ENCODE measurements at places on chromosomes 2 and 18. TPM values are rescaled to one million over a fixed set of nuclear protein-coding genes. Genes with fewer than 3 reads are reported as not detected.

DNA sequence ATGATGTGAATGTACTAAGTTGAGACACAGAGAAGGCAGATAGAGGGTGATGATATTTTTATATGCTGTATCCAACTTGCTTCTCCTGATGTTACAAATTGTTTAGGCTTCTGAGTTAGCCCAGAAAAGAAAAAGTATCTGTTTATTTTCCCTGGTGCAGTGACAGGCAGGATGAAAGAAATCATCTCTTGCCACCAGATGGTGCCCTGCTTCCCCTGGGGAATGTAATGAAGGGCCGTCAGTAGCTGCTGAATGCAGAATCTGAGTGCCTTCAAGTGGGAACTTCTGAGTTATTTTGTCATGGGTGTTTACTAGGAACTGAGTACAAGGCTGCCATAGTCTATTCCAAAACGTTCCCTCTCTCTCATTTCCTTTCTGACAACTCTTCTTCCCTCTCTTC, 525.6 kb downstream of the MBD2 start:
- no peaks in the 10 kb centered on the region for H3K4me1 ChIP-seq
- no peaks in the 10 kb centered on the region for H3K36me3 ChIP-seq
- H3K27ac ChIP-seq: no peak overlapping the region
- H3K27me3 ChIP-seq: no peaks in the 10 kb centered on the region

DNA sequence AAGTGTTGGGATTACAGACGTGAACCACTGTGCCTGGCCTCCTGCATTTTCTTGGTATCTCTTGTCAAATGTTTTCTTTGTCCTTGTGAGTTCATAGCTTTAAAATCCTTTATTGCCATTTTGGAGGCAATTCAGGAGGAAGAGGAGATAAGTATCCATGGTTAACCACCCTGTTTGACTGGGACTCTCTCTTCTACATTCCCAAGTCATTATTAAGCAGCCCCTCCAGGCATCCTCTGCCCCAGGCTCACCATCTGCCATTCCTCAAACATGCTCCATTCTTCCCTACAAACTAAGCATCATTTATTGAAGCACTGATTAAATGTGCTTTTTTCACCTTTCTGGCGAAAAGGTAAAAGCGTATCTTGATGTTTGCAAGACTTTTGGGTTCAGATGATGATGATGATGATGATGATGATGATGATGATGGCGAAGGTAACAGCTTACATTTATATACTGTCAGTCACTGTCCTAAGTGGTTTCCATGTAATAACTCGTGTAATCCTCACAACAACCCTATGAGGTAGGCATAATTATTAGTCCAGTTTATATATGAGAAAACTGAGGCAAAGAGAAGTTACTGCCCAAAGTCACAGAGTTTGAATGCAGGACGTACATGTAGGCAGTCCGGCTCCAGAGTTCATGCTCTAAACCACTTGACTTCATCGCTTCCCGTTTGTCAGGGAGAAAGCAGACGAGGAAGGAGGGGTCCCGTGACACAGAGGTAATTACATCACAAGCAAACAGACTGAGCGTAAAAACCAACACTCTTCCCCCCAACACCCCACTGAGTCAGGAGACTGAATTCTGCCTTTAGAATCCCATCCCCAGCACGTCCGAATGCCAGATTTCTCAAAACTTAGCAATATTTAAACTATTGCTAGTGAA, 69.7 kb upstream of the ACKR3 start:
- no peak overlapping the region for H3K4me3 ChIP-seq
- H3K27me3 ChIP-seq: no peaks in the 10 kb centered on the region
- no peak overlapping the region for H3K27ac ChIP-seq

GRCh38 chr2:64327510-64328414, 126.2 kb upstream of the LGALSL start:
- H3K4me3 ChIP-seq: peak overlapping the region; percentile 44
- H3K4me1 ChIP-seq: peaks cover 40% of the 10 kb centered on the region
- peak overlapping the region; percentile 78 for H3K27ac ChIP-seq
- H3K36me3 ChIP-seq: no peaks in the 10 kb centered on the region
- DNase-seq: no peak
- no peaks in the 10 kb centered on the region for H3K27me3 ChIP-seq

GRCh38 chr18:58196881-58197872, 153.2 kb downstream of the NEDD4L start:
- H3K4me1 ChIP-seq: peaks cover 49% of the 10 kb centered on the region
- no peaks in the 10 kb centered on the region for H3K27me3 ChIP-seq
- no peak for DNase-seq
- peak overlapping the region; percentile 63 for H3K4me3 ChIP-seq

DNA sequence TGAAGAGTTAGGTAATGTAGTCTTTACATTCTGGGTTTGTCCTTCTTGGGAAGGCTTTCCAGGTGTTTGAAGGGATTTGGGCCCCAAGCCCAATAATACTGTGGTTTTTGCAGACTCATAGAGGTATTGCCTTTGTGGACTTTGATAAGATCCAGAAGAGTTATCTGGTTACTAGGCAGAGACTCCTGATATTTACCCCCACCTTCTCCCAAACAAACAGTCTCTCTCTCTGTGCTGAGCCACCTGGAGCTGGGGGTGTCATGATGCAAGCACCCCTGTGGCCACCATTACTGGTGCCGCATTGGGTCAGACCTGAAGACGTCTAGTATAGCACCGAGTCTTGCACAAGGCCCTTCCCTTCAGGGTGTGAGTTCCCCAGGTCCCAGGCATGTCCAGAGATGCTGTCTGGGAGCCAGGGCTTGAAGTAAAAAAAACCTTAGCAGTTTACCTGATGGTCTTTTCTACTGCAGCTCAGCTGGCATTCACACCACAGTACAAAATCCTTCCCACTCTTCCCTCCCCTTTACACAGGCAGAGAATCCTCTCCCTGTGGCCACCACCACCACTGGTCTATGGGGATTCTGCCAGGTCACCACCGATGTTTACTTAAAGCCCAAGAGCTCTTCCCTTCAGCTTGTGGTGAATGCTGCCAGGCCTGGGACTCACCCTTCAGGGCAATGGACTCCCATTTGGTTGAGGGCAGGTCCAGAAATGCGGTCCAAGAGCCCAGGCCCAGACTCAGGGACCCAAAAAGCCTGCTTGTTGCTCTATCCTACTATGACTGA, 22.2 kb upstream of the FAM228A start:
- no peak overlapping the region for H3K4me3 ChIP-seq
- DNase-seq: no peak
- H3K4me1 ChIP-seq: no peaks in the 10 kb centered on the region
- no peaks in the 10 kb centered on the region for H3K36me3 ChIP-seq

DNA sequence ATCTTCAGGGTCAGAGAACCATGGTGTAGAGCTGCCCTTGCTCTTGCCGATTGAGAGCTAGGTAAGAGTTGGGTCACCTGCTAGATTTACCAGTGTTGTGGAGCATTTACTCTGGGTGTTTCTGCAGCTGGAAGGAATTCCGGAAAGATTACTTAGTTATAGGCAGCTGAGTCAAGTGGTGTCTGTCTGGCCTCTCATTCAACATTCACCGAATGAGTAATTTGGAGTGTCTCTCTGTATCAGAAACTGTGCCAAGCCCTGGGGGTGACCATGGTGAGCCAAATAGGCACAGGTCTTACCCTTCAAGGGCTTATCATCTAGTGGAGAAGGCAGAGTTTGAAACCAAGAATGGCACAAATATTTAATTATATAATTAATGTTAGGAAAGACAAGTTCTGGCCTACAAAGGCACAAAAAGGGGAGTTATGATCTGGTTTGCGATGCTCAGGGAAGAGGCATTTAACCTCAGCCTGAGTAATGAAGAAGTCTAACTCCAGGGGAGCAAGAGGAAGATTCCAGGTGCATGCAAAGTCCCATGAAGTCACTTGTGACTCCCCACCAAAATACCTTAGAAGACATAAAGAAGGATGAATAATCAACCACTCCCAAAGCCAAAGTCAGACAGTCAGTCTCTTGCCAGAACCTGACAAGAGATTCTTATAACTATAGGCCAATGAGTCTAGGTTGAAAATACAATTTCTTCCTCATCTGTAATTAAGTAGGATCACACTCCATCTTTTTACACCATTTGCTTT, 12.5 kb downstream of the SETBP1 start:
- H3K27me3 ChIP-seq: no peaks in the 10 kb centered on the region
- peaks cover 85% of the 10 kb centered on the region for H3K4me1 ChIP-seq
- no peak overlapping the region for H3K4me3 ChIP-seq
- H3K27ac ChIP-seq: no peak overlapping the region
- DNase-seq: no peak
- no peaks in the 10 kb centered on the region for H3K36me3 ChIP-seq

DNA sequence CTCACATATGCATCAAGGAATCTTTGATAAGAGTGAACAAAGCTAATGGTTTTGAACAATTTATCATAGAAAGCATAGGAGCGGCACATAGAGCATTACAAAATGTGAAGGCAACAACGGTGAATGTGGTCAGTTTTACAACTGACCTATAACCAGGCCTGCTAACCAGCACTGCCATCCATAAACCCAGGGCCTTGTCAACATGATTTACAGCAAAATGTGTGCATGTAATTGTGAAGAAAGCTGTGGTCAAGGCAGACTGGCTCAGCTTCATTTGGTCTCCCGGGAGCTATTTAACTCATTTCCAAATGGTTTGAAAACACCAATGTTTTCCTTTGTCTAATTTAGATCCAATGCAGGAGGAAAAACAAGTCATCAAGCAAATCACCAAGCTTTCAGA, 119.8 kb downstream of the DHRS9 start:
- DNase-seq: no peak
- H3K27ac ChIP-seq: no peak overlapping the region
- no peak overlapping the region for H3K4me3 ChIP-seq
- no peaks in the 10 kb centered on the region for H3K27me3 ChIP-seq

EGR4 gene
- not detected for total RNA-seq

CIB4 gene
- not detected for total RNA-seq

Measured in esophagus muscularis mucosa (tissue), 4 donors.